ENCODE measurements at places on chromosomes 1 and 21.

DNA sequence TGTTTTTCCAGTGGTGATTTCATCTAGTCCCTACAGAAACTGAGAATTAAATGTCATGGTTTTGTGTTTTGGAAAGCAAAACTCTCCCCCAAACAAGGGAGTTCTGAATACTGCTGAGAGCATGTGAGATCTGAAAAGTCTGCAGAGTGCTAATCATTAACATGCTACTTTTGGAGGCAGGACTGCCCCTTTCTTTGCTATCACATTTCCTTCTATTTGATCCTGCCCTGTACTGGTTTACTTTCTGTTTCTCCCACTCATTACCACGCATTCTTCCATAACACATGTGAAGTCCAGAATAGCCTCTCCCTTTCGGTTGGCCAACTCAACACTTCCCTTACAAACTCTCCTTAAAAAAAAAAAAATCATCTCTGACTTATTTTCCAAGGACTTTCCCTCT lies 63.6 kb downstream of the GADD45A start:
- no peak for DNase-seq

DNA sequence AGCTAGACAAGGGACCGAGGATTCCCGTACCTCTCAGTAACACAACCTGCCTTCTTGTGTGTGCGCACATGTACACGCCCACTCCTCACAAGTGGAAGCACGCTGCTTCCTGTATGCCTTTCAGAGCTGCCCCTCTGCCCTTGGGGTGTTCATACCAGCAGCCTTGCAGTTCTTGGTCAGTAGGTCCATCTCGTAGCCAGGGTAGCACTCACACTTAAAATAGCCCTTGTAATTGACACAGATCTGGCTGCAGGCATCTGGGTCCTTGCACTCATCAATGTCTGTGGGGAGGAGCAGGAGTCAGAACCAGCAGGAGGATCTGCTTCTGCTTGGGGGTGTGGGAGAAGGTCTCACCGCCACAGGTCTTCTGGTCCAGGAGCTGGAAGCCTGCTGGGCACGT lies 32.6 kb upstream of the MAGOH start:
- no peak for DNase-seq

GRCh38 chr21:44761011-44761729 lies 40.5 kb downstream of the UBE2G2 start:
- no peak for DNase-seq

DNA sequence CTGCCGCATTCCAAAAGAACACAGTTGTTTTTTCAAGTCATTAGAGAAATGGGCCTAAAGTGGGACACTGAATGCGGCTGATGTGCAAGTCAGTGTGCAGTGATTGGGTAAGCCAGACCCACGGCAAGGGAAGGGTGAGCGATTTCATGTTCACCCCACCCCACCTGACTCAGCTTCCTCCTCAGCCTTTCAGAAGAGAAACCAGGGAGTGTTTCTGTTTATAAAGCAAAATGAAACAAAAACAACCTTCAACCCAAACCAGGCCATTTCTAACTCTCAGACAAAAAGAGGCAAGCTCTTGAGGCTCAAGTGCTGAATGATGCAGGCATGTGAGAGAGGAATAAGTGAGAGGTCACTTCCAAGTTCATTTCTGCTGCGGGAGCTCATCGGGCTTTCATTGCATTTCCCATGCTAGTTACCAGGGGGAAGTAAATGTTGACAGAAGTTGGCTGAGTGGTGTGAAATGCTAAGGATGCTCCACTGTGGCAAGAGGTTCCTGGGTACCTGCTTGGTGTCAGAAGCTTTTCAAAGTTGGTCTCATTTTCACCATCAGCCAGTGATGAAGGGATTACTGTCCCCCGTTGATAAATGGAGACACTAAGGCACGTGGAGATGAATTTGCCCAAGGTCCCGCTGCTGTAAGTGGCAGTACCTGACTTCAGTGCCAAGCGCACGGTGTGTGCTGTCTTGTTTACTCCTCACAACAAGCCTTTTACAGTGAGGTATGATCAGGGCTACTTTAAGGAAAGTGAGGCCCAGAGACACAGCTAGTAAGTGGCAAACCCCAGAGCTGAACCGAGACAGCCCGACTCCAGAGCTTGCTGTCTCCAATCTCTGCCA lies 29.1 kb downstream of the STPG1 start:
- DNase-seq = no peak

DNA sequence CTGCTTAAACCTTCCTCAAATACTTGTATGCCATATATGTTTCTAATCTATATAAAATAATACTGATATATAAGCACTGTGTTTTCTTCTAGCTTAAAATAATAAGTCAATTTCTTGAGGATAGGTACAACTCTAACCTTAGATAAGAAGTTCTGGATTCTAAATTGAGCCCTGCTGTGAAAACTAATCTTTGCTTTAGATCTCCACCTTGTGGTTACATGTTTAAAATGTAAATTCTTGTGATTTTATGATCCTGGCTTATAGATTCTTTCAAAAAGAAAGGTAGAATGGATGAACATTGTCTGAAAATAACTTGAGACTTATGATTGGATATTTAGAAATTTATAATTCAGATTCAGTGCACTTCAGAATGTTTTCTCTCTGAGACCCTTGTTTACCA lies 38.9 kb upstream of the HMCN1 start:
- no peak for DNase-seq

GRCh38 chr1:56355422-56355821 lies 223.9 kb downstream of the PLPP3 start:
- DNase-seq = no peak

GRCh38 chr1:87170931-87171598 lies 157.6 kb upstream of the LMO4 start:
- DNase-seq = no peak

- DNase-seq = no peak
Measured at GRCh38 chr1:204443871-204444581, 32.4 kb upstream of the PPP1R15B start.

- DNase-seq = no peak
Measured at GRCh38 chr1:31689854-31690253, 14.0 kb downstream of the COL16A1 start.
